ENCODE measurements at places on chromosomes 6 and 20.

GRCh38 chr6:135897087-135897486 is 45.6 kb downstream of the PDE7B start:
- no peak for DNase-seq

- DNase-seq: no peak
These were observed 14.3 kb downstream of the GRM4 start for GRCh38 chr6:34131326-34132290.

GRCh38 chr6:18904681-18905080 is 517.5 kb downstream of the RNF144B start:
- DNase-seq: no peak

GRCh38 chr20:1945134-1945618 is 48.7 kb downstream of the PDYN start:
- no peak for DNase-seq

DNA sequence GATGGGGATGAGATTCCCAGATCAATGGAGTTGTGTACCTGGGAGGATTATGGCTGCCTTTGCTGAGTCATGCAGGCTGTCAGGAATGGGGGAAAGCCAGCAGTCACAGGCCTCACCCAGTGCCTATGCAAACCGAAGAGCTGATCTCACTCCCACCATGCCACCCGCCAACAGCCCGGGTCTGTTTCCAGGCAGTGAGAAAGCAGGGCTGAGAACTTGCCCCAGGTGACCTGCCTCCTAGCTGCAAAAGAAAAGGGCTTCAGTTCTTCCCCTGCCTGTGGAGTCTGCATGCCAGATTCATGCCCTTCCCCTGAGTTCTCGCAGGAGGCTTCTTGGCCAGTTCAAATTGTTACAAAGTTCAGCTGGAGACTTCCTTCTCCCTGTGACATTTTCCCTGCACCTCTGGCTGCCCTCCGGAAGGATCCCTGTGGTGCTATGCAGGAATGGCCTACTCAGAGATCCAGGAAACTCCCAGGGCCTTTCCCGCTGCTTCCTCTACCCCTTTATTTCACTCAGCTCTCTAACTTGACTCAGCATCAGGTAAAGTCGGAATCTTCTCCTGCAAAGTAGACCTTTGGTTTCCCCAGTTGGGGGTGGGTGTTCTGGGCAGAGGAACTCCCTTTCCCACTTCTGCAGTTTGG is 71.5 kb upstream of the B3GAT2 start:
- no peak for DNase-seq

GRCh38 chr6:125117818-125118217 is 35.8 kb upstream of the TPD52L1 start:
- no peak for DNase-seq

All from NCI-H1092 (cell line).